DMS153 (cell line): ENCODE measurements at places on chromosomes 12 and 14.

GRCh38 chr12:124301084-124301654, 6.3 kb downstream of the RFLNA start:
- no peak for DNase-seq

DNA sequence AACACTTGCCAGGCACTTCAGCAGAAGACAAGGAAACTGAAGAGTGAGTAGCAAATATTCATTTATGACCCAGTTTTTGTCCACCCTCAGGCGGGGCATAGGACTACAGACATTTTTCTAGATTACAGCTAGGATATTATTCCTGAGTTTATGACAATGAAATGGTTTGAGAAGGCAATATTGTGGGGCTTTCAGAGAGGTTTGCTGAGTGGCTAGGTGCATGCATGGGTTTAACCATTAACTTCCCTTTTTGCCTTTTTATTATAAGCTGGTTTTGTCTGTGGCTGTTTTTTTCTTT, 104.0 kb upstream of the BCAT1 start:
- no peak for DNase-seq

DNA sequence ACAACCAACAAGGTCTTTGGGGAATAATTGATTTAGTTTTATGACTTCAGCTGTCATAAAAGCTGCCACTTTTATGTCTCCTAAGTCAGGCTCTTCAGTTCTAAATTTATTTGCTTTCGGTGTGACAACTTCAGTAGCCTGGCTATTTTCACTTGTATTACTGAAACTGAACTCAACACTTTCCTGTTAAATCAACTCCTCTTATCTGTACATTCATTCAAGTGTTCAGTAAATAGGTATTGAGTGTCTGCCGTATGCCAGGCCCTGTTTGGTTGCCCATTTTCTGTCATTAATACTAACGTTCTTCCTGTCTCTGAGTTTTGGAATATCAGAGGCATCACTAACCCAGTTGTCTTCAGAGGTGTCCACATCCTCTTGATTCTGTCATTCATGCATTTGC, 7.5 kb downstream of the UTP20 start:
- DNase-seq: peak; percentile 69

DNA sequence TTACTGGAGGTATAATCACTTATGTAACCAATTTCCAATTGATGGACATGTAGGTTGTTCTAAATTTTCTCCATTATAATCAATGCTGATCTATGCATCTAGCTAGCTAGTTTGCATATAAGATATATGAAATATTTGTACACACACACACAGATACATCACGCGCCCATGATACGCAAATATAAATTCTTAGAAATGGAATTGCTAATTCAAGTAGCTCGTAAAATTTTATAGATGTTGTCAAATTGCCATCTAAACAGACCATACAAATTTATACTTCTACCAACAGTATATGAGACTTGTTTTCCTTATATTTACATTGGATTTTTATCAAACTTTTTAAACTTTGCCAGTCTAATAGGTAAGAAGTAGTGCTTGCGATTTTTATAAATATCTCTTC, 29.1 kb upstream of the TRIM9 start:
- DNase-seq: no peak

GRCh38 chr14:34228650-34228976, 233.4 kb downstream of the SPTSSA start:
- no peak for DNase-seq

GRCh38 chr12:124764451-124764850, 99.2 kb downstream of the SCARB1 start:
- DNase-seq: no peak

DNA sequence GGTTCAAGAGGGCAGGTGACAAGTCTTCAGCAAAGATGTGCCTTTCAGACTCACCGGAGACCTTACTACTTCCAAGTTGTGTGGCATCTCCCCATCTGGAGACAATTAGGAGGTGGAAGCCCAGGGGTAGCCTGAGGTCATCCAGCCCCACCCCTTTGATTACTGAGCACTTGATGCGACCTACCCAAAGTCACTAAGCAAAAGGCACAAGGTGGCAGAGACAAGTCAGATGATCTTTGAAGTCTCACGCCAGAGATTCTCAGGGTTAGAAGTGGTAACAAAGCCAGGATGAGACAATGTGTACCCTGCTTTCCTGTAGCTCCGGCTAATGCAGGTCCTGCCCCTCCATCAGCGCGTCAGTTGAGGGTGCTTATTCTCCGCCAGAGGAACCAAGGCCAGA, 1.4 kb upstream of the FOXN3 start:
- peak; percentile 14 for DNase-seq

GRCh38 chr12:117040496-117040895, 58.7 kb downstream of the TESC start:
- no peak for DNase-seq

GRCh38 chr14:36217027-36217426, 40.5 kb upstream of the PTCSC3 start:
- no peak for DNase-seq

- DNase-seq: no peak
Measured at GRCh38 chr12:66836623-66837310, 157.9 kb upstream of the GRIP1 start.

- DNase-seq: no peak
Measured at GRCh38 chr14:98093111-98093510, 1178.9 kb downstream of the BCL11B start.

- no peak for DNase-seq
Measured at GRCh38 chr12:57470970-57471656, 8.6 kb downstream of the ARHGAP9 start.

GRCh38 chr14:34711796-34712712, 2.3 kb downstream of the CFL2 start:
- no peak for DNase-seq
